ENCODE measurements at places on chromosomes 12 and 14.

DNA sequence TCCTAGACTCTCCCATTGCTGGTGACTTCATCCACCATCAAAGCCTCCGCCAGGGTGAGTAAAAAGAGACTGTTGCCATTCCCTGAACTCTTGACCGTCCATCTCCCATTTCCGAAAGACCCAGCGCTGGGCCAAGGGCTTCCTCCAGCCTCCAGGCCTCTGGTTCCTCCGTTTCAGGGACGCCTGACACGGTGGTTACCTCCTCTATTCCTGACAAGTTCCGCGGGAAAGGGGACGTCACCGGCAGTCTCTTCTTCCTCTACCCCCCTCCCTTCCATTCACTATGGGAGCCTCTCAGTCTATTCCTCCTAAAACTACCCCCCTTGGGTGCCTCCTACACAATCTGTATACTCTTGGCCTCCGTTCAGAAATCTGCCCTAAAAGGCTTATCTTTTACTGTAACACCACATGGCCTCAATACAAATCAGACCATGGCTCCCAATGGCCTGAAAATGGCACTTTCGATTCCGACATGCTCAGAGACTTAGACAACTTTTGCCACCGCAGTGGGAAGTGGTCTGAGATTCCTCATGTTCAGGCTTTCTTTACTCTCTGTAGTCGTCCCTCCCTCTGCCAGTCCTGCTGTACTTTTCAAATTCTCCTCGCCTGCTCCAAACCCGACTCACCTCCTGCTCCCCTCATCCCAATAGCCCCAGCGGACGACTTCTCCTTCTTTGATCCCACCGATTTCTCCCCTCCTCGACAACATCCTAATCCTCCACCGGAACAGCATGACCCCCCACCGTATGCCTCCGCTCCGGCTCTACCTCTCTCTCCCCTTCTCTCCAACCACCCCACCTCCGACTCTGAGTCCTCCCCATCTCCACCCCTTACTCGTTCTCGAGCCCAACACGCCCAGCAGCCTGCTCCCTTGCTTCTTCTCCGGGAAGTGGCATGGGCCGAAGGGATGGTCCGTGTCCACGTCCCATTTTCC lies 70.4 kb downstream of the MOK start:
- DNase-seq, result no peak

DNA sequence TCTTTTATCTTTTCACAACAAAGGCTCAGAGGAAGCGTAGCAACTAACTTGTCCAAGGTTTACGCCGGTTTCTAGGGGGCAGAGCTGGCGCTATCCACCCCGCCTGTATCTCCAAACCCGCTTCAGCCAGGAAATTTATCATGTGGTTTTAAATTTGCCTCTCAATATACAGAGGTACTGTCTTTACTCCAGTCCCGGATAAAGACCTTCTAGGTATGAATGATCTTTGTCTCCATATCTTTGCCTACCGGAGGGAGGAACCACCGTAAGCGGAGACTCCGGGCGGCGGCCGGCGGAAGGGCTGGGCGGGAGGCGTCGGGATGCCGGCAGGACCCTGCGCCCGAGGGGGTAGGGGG lies 693 bp upstream of the RIMKLB start:
- DNase-seq, result no peak

GRCh38 chr12:69412655-69413054 lies 53.1 kb downstream of the YEATS4 start:
- DNase-seq, result no peak

- no peak for DNase-seq
Measured at GRCh38 chr14:80504781-80505180, 293.5 kb upstream of the DIO2 start.

- no peak for DNase-seq
Measured at GRCh38 chr12:2297004-2297403, 244.2 kb downstream of the CACNA1C start.

DNA sequence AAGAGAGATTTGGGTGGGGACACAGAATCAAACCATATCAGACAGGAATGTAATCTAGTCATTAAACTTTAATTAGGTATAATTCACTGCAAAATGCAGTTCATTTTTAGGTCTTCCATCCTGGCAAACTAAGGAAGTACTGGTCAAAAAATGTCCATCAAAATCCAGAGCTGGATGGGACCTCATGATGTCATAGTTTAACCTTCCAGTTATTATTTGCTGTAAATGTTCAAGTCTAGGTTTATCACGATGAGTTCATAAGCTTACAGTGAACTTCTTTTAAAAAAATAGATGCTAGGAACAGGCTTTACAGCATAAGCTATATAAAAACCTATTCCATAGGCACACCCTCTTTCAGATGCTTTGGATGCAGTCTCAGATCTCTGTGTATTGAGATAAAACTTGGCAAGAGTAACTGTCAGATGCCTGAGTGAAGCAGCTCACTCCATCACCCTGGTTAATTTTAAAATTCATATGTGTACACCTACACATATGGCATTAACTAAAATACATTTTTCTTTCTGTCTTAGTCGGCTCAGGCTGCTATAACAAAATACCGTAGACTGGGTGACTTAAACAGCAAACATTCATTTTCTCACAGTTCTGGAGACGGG lies 7.9 kb downstream of the SSPN start:
- DNase-seq, result no peak

DNA sequence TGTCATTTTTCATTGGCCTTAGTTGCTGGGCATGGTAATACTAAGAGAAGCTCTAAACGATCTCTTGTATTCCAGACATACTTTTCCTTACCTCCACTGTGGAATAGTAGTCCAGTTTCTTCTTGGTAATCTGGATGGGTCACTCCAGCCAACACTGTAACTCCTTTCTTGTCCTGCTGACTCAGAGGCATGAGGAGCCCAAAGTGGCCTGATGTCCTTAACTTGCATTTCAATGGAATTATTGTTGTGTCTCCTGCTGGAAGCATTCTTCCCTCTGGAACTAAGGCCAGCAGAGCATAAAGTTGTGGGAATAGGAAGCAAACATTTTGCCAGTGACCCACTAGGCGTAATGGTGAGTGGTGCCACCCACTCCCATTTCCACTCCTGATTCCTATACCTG lies 33.1 kb downstream of the DAAM1 start:
- DNase-seq, result no peak

- peak; percentile 2 for DNase-seq
Measured at GRCh38 chr12:26028953-26029735, 70.7 kb downstream of the RASSF8 start.

DNA sequence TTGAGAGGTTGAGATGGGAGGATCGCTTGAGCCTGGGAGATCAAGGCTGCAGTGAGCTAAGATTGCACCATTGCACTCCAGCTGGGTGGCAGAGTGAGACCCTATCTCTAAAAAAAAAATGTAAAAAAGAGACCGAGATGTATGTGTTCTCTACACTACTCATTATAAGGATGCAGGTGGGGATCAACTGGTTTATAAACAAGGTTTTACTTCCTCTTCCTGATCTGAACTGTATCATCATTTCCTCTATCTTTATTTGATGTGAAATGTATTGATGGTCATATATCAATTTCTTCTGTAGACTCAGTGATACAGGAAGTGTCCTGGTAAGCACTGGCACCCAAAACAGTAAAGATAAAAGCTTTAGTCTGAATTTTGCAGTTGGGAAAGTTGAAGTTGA lies 20.1 kb upstream of the USP44 start:
- no peak for DNase-seq

DNA sequence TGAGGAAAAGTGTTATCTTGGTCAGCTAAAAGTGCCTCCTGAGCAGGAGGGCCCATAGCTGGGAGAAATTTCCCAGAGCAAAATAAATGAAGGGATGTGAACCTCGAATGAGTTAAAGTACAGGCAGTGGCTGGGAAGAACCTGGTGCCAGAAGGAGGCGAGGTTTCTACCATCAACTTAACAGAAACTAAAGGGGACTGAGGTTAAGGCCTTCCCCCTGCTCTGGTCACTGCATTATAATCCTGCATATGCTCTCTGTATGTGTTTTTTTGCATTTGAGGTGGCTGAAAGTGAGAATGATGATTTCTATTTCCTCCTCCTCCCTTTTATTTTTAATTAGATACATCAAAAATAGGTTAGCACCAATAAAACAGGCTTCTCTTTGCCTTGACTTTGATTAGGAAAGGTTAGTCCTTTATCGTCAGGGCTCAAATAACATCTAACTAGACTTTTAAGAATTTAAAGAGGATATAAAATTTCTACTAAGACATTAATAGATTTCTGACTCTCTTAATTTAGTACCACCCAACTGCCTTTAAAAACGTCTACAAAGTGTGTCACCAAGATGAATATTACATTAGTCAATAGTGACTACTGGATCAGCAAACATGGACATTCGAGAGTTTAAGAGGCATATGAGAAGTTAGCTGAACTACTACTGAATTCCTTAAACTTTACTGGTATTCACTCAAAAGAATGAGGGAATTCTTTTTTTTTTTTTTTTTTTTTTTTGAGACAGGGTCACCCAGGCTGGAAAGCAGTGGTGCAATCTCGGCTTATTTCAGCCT lies 49.2 kb downstream of the GALNT4 start:
- no peak for DNase-seq

DNA sequence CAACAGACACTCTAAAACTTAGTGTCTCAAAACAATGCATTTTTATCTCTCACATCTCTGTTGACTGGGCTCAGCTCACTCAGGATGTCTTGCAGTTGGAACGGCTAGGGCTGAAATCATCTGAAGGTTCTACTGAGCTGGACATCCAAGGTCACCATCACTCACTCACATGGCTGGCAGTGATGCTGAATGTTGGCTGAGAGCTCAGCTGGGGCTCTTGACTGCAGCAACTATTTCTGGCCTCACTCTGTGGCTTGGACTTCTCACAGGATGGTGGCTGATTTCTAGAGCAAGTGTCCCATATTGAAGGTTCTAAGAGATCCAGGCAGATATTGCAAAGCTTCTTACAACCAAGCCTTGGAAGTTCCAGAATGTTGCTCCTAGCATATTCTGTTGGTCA lies 166.5 kb downstream of the ZFP36L1 start:
- DNase-seq, result no peak

DNA sequence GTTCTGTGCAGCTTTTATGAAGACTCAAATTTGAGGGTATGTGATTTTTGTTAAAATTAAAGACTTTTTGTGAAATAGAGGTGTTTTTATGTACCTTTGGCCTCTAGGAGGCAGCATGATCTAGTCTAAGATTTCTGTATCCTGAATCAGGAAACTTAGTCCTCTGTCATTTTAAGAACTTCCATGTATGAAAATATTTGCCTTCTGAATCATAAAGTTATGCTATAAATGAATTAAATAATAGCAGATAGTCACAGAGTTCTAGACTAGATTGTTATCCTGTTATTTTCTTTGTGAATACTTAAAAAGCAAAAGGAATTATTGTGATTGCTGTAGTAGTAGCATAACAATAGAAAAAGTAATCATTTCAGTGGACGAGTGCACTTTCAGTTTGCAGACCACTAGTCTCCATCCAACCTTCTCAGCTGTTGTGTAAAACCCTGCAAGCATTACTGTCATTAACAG lies 56.3 kb downstream of the FGD4 start:
- peak; percentile 62 for DNase-seq

- no peak for DNase-seq
Measured at GRCh38 chr12:32080435-32080834, 26.2 kb upstream of the BICD1 start.

DNA sequence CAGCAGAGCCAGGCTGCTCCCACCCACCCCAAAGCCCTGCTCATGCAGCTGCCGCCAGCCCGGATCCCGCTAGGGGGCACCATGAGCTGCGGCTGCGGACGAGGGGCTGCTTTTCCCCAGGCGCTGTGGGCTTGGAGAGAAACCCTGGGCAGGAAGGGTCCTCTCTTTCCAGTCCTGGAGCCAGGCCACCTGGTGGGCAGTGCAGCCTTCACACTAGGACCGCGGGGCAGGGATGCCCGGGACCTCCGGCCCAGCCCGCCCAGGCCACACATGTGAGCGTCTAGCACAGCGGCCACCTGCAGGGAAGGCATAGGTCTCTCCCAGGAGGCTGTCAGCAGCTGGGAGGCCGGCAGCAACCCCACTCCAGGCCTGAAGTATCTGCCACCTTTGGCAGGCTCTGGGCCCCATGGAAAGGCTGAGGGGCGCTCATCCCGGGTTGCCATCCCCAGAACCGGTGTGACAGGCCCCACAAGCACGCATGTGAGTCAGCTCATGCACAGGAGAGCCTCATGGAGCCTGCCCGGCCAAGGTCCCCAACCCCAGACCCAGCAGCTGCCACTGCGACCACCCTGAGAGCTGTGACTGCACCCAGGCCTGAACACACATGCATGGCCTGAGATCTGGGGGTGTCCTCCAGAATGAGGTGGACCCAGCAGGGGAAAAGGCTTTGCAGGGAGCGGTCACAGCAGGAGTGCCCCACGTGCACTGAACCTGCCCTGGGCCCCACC lies 280.0 kb upstream of the RTL1 start:
- DNase-seq, result no peak

DNA sequence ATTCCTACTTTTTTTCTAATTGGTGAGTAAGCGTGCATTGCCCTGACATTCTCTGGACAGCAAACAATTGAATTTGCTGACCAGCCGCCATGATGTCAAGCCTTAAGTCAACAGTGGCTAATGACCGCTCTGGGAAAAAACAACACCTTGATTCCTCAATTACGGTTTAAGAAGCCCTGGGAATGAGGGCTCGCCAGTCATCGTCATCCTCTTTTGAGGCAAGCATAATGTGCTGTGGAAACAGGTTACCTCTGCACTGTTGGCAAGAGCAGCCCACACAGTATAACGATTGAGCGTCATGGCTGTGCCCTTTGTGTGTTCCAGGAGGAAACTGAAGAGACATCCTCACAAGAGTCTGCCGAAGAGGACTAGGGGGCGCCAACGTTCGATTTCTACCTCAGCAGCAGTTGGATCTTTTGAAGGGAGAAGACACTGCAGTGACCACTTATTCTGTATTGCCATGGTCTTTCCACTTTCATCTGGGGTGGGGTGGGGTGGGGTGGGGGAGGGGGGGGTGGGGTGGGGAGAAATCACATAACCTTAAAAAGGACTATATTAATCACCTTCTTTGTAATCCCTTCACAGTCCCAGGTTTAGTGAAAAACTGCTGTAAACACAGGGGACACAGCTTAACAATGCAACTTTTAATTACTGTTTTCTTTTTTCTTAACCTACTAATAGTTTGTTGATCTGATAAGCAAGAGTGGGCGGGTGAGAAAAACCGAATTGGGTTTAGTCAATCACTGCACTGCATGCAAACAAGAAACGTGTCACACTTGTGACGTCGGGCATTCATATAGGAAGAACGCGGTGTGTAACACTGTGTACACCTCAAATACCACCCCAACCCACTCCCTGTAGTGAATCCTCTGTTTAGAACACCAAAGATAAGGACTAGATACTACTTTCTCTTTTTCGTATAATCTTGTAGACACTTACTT lies 138.9 kb downstream of the HMGA2 start:
- DNase-seq, result no peak
